ENCODE measurements at places on chromosomes 4 and X.

GRCh38 chr4:154465085-154465484 is 26.5 kb downstream of the DCHS2 start:
- no peak for DNase-seq

GRCh38 chr4:85725721-85726170 is 250.8 kb downstream of the ARHGAP24 start:
- no peak for DNase-seq

DNA sequence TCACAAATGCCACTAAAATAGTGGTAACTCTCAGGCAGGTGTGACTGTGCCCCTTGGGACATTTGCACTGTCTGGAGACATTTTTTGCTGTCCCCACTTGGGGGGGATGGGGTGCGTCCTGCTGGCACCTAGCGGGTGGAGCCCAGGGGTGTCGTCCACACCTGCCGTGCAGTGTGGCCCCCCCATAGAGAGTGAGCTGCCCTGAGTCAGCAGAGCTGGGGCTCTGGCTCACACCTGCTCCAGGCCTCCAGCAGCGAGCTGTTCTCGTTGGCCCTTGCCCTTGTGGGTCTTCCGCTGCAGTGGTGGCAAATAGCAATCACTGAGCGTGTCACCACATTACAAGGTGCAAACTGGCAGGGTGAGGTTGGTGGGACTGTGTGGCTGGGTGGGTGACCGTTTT is 64.6 kb downstream of the CLDN34 start:
- no peak for DNase-seq

GRCh38 chrX:45771114-45771513 is 570.4 kb upstream of the DIPK2B start:
- DNase-seq: no peak

- no peak for DNase-seq
Observed at GRCh38 chr4:162878096-162878495, 288.6 kb downstream of the NAF1 start.

DNA sequence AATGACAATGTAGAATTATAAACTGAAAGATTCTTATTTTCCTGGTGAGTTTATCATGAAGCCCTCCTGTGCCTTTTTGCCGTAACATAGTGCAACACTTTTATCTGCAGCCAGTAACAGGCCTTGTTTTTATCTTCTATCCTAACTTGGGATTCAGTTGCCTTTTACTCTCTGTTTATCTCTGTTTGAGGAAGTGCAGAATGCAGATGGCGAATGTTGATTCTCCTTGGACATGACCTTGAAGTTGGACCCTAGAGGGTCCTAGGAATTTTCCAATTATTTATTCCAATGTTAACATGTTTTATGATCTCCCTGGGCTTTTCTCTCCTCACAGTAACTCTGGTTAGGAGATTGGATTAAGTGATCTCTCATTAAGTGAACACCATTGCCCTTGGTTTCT is 165.0 kb downstream of the FMR1NB start:
- no peak for DNase-seq

- no peak for DNase-seq
Observed at GRCh38 chr4:89305028-89305427, 2.6 kb downstream of the GPRIN3 start.

- no peak for DNase-seq
Observed at GRCh38 chr4:168524006-168524405, 27.2 kb downstream of the PALLD start.

- DNase-seq: no peak
Observed at GRCh38 chr4:107825072-107825824, 516 bp downstream of the SGMS2 start.

DNA sequence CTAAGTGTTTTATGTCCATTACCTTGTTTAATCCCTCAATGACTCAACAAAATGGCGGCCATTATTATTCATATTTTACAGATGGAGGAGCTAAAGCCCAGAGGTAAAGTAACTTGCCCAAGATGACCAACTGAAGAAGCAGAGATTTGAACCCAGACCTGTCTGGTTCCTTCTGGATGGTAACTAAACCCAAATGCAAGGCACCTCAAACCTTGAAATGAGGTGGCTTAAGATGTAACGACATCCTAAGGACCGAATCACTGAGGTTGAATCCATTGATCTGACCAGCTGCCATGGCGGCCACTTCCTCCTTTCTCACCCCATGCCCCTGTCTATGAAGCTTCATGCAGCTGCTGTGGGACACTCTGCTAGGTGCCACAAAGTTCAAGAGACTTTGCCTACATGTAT is 932 bp downstream of the TLR10 start:
- DNase-seq: no peak
